Fibroblast of skin of right biceps (primary cell): ENCODE measurements at places on chromosomes 16 and 17.

GRCh38 chr17:10119203-10120108 is 79.0 kb downstream of the GAS7 start:
- DNase-seq: no peak

- DNase-seq: no peak
Observed at GRCh38 chr17:58184986-58185761, 7.4 kb upstream of the EPX start.

DNA sequence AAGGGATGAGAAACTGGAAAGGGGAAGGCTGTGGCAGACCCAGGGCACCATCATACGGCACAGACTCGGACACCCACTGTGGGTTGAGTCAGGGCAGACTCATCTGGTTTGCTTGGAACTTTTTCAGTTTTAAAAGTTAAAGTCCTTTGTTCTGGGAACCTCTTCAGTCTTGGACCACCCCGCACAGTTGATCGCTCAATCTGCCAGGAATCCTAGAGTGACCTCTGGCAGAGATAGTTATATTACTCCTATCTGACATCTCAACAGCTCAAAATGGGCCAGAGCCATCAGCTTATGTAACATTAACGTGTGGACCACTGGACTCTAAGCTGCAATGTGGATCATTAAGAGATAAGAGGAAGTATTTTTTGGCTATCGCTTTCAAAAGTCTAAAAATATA is 164.3 kb downstream of the ABCA8 start:
- no peak for DNase-seq

GRCh38 chr16:56108056-56108471 is 83.2 kb upstream of the GNAO1 start:
- DNase-seq: no peak

GRCh38 chr16:1309888-1310831 is 724 bp downstream of the UBE2I start:
- DNase-seq: peak; percentile 40

GRCh38 chr17:80461528-80462160 is 14.8 kb downstream of the NPTX1 start:
- DNase-seq: no peak

GRCh38 chr16:14324581-14324980 is 253.5 kb downstream of the MRTFB start:
- DNase-seq: peak; percentile 83

- no peak for DNase-seq
Observed at GRCh38 chr17:15659663-15660062, 24.4 kb downstream of the TRIM16 start.

DNA sequence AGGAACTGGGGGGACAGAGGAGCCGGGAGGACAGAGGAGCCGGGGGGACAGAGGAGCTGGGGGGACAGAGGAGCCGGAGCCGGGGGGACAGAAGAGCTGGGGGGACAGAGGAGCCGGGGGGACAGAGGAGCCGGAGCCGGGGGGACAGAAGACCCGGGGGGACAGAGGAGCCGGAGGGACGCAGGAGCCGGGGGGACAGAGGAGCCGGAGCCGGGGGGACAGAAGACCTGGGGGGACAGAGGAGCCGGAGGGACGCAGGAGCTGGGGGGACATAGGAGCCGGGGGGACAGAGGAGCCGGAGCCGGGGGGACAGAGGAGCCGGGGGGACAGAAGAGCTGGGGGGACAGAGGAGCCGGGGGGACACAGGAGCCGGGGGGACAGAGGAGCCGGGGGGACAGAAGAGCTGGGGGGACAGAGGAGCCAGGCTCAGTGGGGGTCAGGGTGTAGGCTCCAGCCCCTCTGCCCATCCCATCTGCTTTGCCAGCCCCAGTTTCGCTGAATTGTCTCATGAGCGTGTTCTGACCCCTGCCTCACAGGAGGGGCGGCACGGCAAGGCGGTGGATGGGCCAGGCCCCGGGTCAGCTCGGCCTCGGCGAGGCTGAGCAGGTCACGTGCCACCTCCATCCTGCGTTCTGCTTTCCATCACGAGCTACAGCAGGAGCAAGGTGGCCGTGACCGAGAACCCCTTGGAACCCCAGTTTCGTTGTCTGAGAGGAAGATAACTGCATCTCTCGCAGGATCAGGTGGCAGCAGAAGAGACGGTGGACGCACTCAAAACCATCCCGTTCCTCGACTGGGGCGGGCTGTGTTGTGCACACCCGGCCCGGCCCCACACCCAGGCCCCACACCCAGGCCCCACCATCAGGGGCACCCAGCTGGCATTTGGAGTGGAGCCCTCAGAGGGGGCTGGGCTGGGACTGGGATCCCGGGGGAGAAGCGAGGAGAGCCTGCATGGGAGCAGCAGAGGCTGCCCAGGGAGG is 26.1 kb upstream of the CBFA2T3 start:
- no peak for DNase-seq

DNA sequence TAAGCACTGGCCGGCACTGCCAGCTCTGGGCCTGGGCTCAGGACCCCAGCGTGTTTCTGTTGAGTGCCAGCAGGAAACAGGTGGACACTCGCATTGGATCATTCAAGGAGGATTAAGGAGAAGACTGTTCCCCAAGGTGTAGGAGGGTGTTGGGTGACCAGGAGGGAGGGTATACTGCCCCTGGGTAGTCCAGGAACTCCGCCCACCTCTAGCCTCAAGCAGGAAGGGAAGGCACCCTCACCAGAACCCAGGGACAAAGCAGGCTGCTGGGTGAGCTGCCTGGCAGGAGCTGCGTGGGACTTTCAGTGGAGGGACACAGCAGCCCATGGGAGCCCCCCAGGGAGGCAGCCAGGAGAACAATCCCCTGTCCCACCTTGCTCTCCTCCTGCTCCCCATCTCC is 7.7 kb upstream of the RAB37 start:
- DNase-seq: no peak

DNA sequence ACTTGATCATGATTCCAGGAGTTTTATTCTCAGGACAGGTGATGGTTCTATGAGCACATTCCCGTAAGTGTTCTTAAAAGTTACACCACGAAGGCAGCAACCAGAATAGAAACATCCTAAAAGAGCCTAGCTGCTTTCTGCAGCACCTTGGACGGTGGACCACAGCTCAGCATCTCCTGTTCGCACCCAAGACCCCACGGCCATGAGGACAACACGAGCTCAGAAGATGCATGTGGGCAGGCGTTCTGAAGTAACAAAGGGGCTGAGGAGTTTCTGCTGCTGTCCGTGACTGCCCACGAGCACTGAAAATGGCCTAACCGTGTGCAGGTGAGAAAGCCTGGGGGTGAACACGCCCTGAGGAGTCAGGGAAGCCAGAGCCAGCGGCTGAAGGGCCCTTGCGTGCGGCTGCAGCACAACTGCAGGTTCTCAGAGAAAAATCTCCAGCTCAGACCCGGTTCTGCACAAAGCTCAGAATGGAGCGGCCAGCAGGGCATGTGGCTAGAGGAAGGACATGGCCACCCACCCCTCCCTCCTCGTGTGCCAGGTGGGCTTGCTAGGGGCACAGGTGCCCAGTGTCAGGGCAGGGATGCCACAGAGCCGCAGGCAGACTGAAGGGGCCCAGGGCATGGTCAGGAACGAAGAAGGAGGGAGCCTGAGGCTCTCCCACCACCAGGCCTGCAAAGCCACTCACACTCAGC is 10.8 kb upstream of the C16orf95 start:
- no peak for DNase-seq

GRCh38 chr17:35117984-35118383 is 1.7 kb downstream of the RAD51D start:
- DNase-seq: peak; percentile 32

DNA sequence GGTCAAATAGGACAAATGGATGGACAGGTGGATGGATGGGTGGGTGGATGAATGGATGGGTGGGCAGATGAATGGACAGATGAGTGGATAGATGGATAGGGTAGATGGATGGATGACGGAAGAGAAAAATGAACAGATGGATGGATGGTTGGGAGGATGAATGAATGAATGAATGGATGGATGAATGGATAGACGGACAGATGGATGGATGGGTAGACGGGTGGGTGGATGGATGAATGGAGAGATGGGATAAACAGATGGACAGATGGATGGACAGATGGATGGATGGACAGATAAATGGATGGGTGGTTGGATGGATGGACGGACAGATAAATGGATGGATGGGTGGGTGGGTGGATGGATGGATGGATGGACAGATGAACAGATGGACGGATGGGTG is 232.8 kb downstream of the GRIN2A start:
- no peak for DNase-seq

- no peak for DNase-seq
Observed at GRCh38 chr16:47175152-47175551, 31.4 kb upstream of the NETO2 start.

GRCh38 chr16:23506606-23506994 is 3.7 kb downstream of the GGA2 start:
- no peak for DNase-seq

GRCh38 chr16:49756775-49757558 is 98.9 kb downstream of the ZNF423 start:
- peak; percentile 78 for DNase-seq

DNA sequence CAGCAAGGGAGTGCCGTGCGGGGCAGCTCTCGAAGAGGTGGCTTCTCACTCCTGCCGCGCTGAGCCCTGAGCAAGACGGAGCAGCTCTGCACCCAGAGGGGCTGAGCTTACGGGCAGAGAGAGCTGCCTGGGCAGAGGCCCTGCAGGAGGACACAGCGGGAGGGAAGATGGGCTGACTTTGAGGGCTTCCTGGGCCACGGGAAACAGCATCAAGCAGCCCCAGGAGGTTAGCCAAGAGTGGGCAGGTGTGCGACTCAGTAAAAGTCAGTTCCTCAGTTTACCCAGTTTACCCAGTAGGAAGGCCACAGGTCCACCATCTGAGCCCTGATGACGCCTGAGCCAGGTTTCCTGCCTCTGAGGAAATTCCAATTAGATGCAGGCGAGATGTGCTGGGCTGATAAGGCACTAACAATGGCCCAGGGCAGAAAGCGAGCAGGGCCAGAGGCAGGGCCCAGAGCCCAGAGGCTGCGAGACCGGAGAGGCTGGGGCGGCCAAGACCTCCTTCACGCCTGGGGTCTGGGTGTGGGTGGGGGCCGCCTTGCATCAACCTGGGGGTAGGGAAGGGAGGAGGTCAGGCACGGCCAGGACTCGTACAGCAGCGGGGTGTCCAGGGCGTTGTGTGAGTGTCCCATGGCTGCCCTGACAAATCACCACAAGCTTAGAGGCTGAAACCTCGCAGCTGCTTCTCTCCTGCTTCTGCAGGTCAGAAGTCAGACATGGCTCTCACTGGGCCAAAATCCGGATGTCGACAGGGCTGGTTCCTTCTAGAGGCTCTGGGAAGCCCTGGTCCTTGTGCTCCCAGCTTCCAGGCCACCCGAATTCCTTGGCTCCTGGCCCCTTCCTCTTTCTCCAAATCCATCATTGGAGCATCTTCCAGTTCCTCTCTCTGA is 32.0 kb upstream of the CIBAR2 start:
- no peak for DNase-seq

- no peak for DNase-seq
Observed at GRCh38 chr17:31486351-31487062, 95.0 kb downstream of the RAB11FIP4 start.

- DNase-seq: no peak
Observed at GRCh38 chr16:1917056-1917664, 1.1 kb downstream of the HS3ST6 start.

- no peak for DNase-seq
Observed at GRCh38 chr17:61422869-61423268, 23.2 kb downstream of the TBX2 start.

DNA sequence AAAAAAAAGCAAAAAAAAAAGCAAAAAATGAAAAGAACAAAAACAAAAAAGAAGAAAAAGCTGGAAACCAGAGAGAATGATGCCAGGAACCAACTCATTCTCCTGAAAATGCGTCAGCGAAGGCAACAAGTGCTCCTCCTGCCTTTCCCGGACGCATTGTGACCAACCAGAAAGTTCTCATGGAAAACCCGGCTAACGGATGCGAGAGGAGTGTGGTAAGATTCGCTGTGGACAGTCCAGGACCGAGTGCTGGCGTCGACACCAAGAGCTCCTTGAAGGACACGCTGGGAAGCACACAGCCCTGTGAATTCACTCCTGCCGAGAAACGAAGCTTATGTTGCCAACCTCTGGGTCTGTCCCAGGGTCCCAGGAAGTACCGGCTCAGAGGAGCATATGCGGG is 43.4 kb downstream of the METRNL start:
- no peak for DNase-seq

GRCh38 chr17:17513626-17514025 is 17.4 kb upstream of the RASD1 start:
- DNase-seq: no peak

DNA sequence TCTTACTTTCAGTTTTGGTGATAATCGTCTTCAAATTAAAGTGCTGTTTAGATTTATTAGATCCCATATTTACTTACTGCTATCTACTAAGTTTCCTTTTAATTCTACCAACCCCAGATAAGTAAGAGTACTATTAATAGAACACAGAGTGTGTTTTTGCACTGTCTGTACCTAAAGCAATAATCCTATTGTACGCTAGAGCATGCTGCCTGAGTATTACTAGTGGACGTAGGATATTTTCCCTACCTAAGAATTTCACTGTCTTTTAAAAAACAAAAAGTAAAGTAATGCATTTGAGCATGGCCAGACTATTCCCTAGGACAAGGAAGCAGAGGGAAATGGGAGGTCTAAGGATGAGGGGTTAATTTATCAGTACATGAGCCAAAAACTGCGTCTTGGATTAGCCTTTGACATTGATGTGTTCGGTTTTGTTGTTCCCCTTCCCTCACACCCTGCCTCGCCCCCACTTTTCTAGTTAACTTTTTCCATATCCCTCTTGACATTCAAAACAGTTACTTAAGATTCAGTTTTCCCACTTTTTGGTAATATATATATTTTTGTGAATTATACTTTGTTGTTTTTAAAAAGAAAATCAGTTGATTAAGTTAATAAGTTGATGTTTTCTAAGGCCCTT is 56.8 kb downstream of the HLF start:
- no peak for DNase-seq

GRCh38 chr17:82848022-82848592 is 8.3 kb upstream of the ZNF750 start:
- peak; percentile 71 for DNase-seq

- DNase-seq: peak; percentile 74
Observed at GRCh38 chr17:42895185-42895555, 5.4 kb upstream of the G6PC1 start.

- peak; percentile 41 for DNase-seq
Observed at GRCh38 chr17:82097184-82097918, 685 bp downstream of the FASN start.
